ENCODE measurements at places on chromosomes 4 and X.

- no peak for DNase-seq
Measured at GRCh38 chrX:19966056-19966455, 24.8 kb downstream of the BCLAF3 start.

GRCh38 chr4:110184791-110185155 is 13.6 kb downstream of the ELOVL6 start:
- peak; percentile 25 for DNase-seq

GRCh38 chr4:179028321-179028720 is 1586.1 kb upstream of the AGA start:
- DNase-seq = no peak

- no peak for DNase-seq
Measured at GRCh38 chr4:39324446-39324845, 41.7 kb downstream of the RFC1 start.

GRCh38 chrX:78659955-78660354 is 827 bp upstream of the RTL3 start:
- no peak for DNase-seq

DNA sequence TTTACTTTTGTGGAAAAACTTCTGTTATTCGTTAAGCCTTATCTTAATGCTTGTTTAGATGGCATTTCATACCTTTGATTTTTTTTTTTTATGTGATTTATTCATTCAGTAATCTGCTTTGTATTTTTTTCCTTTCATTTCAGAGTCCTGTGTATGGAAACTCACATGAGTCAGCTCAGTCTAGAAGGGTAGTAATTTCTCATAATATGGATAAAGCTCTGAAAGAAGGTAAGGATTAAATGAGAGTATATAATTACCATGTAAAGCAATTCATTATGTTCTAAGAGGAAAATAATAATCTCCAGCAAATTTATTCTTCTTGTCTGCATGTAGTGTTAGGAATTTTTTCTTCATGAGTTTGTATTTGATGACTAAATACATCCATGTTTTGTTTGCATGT is 37.8 kb downstream of the SNX25 start:
- no peak for DNase-seq

- no peak for DNase-seq
Measured at GRCh38 chr4:67603310-67604028, 44.9 kb downstream of the STAP1 start.

- DNase-seq = no peak
Measured at GRCh38 chrX:38357747-38358673, 5.6 kb downstream of the OTC start.

GRCh38 chr4:156746111-156746510 is 225.5 kb downstream of the PDGFC start:
- no peak for DNase-seq

DNA sequence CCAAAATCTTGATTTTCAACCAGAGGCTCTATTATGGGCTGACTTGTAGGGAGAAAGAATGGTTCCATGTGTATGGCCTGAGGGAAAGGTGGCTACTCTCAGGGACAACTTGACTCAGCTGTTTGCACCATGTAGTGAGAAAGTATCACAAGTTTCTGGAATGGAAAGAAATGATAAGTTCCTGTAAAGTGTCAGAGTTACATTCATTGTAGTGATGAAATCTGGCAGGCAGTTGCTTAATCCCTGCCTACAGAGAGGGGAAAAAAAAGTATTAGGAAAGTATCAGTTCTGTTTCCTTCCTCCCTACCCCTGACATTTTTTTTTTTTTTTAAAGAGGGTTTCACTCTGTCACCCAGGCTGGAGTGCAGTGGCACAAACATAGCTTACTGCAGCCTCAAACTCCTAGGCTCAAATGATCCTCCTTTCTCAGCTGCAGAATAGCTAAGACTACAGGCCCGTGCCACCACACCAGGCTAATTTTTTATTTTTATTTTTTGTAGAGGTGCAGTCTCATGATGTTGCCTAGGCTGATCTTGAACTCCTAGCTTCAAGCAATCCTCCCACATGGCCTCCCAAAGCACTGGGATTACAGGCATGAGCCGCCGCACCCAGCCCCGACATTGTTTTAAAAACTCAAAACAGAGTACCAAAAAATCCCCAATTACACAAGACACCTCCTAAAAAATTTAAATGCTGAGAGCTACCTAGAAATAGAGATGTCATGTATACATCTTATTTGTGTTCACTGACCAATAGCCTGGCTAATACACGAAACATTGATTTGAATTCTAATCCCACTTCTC is 4.8 kb upstream of the FBXL5 start:
- no peak for DNase-seq

GRCh38 chr4:165288226-165288625 is 39.2 kb upstream of the MSMO1 start:
- DNase-seq = no peak

- DNase-seq = no peak
Measured at GRCh38 chrX:44974451-44974850, 101.5 kb downstream of the KDM6A start.

- DNase-seq = no peak
Measured at GRCh38 chr4:186936496-186937375, 213.1 kb upstream of the FAT1 start.

- DNase-seq = peak; percentile 44
Measured at GRCh38 chr4:90328558-90328957, 201.4 kb downstream of the CCSER1 start.

DNA sequence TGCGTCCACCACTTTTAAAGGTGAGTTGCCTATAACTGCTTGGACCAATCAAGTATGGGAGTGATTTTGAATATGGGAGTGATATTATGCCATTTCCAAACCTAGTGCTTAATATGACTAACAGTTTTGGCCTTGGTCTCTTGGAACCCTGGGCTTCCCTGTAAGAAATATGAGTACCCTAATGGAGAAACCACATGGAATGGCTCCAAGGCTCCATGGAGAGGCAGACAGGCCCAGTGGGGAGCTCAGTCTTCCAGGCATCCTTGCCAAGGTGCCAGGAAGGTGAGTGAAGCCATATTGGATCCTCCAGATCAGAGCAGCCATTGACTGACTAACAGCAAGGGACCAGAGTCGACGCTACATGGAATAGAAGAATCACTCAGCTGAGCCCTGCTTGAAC is 53.2 kb downstream of the MAML3 start:
- no peak for DNase-seq

GRCh38 chr4:35166466-35166865 is 1077.8 kb downstream of the ARAP2 start:
- no peak for DNase-seq

- no peak for DNase-seq
Measured at GRCh38 chr4:177356921-177357320, 47.2 kb downstream of the NEIL3 start.

DNA sequence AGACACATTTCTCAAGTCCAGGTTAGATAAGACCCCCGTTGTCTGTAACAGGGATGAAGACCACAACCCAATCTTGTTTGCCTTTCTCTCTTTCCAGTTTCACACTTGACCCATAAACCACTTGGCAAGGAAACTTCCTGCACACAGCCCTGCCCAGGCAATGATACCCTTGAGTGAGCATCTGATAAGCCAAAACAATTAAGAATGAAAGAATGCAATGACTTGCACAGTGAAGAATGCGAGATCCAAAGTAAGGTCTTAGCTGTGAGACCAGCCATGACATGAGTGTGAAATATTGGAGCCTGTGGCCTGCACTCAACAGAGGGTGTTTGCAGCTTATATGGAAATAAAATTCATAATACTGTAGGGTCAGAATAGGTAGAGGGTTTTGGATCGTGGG is 37.9 kb upstream of the MXRA5 start:
- DNase-seq = no peak

- no peak for DNase-seq
Measured at GRCh38 chrX:12580548-12580947, 210.7 kb upstream of the PRPS2 start.

DNA sequence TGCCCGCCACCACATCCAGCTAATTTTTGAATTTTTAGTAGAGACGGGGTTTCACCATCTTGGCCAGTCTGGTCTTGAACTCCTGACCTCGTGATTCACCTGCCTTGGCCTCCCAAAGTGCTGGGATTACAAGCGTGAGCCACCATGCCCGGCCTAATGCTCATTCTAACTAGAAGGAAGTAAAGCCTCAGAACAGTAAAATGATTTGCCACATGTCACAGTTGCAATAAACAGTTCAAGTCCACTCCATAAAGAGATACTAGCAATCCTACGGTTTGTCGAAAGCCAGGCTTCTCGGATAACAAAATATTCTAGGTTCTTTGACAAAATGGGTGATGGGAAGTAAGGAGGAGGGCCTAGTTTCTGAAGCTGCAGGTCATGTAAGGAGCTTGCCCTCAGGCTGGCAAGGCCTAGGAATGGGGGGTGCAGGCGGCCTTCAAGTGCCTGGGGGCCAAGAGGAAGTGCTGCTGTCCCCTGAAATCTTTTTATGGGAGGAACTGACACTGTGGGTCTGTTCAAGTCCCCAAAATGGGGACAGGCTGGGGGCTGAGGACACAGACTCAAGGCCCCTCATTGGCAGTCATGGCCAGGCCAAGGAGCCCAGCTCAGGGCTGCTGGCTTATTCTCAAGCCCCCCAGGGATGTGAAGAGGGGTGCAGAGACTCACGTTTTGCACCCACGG is 31.8 kb upstream of the ACSL1 start:
- no peak for DNase-seq

DNA sequence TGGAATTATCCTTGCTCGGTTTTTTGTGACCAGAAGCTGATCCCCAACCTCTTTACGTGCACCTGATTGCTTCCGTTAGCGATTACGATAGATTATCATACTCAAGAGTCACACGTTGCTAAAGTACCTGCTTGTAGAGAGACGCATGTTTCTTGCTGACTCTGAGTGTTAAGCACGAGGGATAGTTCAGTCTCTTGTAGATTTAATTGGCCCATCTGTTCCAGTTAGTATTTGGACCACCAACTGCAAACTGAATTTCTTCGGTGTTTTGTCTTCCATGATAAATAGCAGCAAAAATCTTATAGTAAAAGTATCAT is 516 bp upstream of the COX18 start:
- no peak for DNase-seq

DNA sequence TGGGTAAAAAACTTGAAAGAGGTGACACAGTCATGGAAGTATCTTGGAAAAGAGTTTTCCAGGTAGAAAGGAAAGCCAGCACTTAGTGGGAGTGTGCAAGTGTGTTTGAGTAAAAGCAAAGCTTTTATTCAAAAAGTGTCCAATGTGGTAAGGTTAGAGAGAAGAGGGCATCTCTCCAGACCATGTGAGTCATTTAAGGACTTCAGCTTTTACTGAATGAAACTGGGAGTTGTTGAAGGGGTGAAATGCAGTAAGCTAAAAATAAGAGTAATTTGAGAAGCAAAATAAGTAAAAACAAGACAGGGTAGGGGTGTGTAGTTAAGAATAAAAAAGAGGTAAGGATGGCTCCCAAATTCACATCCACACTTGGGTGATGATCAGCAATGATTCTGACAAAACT is 238.9 kb downstream of the SLC7A11 start:
- no peak for DNase-seq

DNA sequence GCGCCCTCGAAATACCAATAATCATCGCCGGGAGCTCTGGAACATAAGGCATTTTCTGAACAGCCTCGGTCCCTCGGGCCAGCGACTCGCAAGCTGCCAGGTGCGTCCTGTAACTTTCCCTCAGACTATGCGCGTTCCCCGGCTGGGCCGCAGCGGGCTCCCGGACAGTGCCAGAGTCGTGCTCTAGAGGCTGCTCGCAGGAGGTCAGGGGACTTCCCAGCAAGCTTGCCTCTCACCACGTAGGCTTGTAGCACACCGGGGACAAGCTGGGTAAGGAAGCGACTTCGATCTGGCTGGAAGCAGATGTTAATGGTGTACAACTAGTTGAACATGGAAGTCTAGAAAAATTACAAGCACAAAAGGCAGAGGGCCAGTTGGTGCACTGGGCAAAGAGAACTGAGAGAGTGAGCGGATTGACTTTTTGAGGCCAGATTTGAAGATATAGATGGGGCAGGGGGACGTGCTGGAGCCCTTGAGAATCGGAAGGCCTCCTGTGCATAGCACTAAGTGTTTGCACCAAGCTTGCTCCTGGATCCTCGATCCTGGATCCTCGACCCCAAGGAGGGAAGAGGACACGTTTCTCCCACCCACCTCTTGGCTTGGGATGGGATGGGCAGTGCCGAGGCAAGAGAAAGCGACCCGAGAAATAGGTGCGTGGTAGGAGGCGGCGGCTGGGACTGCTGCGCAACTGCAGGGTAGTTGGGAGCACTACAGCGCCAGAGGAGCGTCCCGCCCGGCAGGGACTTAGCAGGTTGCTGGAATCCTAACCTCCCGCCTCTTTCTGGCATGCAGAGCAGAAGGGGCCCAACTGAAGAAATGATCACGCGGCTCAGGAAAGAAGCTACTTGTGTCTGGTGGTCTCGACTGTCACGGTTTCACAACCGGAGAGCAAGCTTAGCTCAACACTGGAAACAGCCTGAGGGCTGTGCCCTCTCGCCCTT is 19.9 kb upstream of the ZIC3 start:
- DNase-seq = no peak

DNA sequence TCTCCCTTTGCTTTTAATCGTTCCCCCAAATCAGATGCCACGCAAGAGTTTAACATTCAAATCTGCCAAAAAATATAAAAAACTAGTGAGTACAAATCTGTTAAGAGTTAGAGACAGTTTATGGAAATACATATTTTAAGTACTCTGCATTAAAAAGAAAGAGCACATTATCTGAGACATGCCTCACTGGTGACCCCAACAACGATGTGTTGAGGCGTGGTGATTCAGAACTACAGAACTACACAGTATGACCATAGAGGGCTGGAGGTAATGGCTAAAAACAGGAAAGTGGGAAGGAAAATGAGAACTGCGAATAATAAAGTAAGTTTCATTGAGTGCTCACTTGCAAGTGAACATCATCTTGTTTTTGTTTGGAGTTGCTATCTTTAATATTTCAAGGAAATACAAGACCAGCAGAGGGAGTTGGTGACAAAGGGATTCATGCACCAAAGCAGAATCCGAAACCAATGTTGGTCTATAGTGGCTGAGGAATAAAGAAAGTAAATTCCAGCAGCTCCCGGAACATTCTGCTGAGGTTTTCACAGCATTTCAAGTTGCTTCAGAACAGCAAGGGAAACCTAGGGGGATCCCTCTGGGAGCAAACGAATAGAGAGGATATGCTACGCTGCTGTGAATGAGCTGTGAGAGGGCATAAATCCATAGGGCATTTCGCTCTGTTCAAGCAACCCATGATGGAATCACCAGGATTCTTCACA is 92.2 kb downstream of the DCHS2 start:
- no peak for DNase-seq

GRCh38 chr4:78056265-78057129 is 626 bp upstream of the FRAS1 start:
- peak; percentile 75 for DNase-seq
